ENCODE measurements at places on chromosomes 1 and 21. TPM values are rescaled to one million over a fixed set of nuclear protein-coding genes. Genes with fewer than 3 reads are reported as not detected.

The NCAM2 gene
- total RNA-seq, result not detected

The APCS gene
- total RNA-seq, result not detected

The OR2W3 gene
- not detected for total RNA-seq

GRCh38 chr1:116763787-116764465, 9.7 kb downstream of the CD2 start:
- DNase-seq, result peak; percentile 86

GRCh38 chr21:31870472-31871193, 2.2 kb upstream of the HUNK start:
- DNase-seq, result no peak

The KRTAP13-2 gene
- total RNA-seq, result not detected

DNA sequence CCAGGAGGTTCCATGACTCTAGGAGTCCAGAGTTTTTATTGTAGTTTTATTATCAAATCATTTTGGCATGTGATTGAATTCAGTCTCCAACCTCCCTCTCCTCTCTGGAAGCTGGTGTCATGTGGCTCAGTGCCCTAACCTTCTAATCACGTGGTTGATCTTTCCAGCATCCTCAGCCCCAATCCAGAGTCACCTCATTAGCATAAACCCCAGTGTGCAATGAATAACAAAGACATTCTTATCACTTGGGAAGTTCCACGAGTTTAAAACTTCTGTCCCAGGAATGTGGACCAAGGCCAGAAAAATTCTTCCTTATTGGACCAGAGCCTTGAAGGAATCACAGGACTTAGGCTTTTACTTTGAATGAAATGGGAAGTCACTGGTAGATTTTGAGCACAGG, 52.2 kb downstream of the KIRREL1 start:
- DNase-seq, result no peak

DNA sequence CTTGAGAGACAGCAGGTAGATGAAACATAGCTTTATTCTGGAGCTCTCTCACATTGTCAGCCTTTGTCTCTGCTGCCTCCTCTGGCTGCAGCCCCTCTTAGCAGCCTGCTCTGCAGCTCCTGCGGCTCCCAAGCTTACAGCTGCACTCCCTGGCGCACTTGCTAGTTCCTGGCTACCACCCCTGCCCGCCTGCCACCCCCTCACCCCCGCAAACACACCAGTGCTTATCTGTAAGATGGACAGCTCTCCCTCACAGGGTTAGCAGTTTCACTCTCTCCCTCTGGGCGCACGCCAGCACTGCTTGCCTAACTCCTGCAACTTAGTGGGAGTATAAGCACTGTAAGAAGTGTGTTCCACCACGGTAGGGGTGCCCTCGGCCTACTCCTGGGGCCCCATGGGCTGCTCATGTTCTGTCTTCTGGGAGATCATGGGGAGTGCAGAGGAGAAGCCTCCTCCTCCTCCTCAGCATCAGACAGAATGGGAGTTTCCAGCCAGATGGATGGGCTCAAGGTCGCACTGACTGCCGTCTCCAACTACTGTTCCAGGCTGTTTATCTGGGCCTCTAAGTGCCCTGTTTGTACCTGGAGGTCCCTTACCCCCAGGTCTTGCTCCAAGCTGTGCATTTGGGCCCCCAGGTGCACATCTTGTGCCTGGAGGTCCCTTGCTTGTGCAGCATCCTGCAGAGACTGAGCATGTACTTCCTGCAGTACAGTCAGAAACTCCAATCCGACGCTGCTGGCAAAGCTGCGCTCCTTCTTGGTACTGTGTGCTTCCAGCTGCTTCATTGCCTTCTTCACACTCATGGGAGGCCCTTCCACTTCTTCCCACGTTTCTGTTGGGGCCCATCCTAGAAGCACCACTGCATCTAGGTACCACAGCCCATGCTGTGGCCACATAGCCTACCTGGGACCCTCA, 1388.1 kb downstream of the AMY1C start:
- DNase-seq, result no peak

GRCh38 chr1:153578936-153579335, 13.3 kb upstream of the S100A2 start:
- no peak for DNase-seq
